Temporal lobe (tissue), 4 donors: ENCODE measurements at places on chromosomes 5 and 9. TPM values are rescaled to one million over a fixed set of nuclear protein-coding genes. Genes with fewer than 3 reads are reported as not detected.

SVEP1 gene
- 6.1 TPM for total RNA-seq

LMX1B gene
- total RNA-seq: not detected

TMEM267 gene
- total RNA-seq: 11.6 TPM

PRLR gene
- total RNA-seq: 1.5 TPM

PCDHGA10 gene
- 14.5 TPM for total RNA-seq

INSL4 gene
- total RNA-seq: not detected

PCDHA1 gene
- total RNA-seq: 6.6 TPM

IFNA10 gene
- total RNA-seq: not detected

GABRA6 gene
- 0.25 TPM for total RNA-seq
